Activated naive CD8-positive, alpha-beta T cell treated with anti-CD3 and anti-CD28 coated beads, Interleukin-2, amount 50 U/mL, for 24 hours (primary cell): ENCODE measurements at places on chromosomes 12 and 14.

DNA sequence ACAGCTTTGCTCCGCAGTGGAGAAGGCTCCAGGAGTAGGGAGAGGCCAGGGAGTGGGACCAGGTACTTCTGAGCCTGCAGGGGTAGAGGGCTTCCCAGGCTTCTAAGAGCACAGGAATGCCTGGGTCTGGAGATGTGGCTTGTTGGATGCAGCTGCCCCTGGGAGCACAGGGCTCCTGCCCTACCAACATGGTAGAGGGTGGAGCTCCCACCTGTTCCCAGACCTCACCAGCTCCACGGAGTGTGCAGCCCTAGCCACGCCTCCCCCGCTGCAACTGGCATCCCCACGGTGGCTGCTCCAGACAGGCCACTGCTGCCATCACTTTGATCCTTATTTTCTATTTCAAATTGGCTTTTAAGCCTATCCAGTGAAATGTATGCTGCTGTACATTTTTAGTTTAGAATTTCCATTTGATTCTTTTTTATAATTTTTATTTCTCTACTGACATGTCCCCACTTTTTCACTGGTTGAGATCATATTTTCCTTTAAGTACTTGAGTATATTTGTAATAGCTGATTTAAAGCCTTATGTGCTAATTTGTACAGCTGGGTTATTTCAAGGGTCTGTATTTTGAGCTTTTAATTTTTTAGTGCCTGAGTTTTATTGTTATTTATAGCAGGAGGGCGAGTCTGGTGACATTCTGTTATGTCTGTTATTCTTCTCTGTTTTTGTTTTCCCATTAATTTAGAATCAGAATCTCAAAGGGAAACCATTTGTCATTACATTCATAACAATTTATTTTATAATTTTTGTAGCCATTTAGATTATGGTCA is 78.0 kb downstream of the DERA start:
- no peak for DNase-seq

- no peak for DNase-seq
Observed at GRCh38 chr14:54483846-54484245, 4.9 kb downstream of the GMFB start.

DNA sequence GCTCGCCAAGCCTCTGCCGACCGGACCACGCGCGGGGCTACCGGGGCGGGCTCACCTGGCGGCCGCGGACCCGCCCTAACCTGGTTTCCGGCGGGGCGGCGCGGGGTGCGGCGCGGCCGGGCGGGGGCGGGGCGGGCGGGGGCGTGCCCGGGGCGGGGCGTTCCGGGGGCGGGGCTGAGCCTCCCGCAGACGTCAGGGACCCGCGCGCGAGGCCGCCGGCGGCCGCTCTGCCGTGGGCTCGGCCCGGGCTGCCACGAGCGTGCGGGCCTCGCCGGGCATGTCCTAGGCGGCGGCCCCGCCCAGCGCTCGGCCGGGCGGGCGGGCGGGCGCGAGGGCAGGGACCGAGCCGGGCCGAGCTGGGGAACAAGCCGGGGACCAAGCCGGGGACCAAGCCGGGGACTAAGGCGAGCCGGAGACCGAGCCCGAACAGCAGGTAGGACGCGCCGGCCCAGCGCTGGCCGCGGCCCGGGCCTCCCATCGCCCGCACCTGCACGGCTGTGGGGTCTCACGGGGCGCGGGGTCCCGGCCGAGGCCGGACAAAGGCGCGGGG is at the start of gene CEP170B:
CEP170B (plus strand) TSS at position 188 of the 550 bp plus-strand sequence. CDS start 3,183 bp downstream, outside the sequence.
- DNase-seq: peak; percentile 45

DNA sequence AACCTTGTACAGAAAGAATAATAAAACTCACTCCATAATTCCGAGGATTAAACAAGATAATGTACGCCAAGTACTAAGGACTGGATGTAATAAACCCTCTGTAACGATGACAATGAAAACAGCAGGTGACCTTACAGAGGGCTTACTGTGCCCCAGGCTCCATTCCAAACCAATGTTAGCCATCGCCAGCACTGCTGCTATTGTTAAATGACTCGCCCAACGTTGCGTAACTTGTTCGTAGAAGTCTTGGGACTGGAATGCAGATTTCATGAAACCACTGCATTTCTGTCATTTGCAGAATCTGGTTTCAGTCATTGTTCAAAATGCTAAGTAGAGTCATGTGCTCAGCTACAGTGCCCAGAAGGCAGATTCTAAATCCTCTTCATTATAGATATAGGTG is 728 bp upstream of the STON2 start:
- DNase-seq: peak; percentile 12

GRCh38 chr12:53048780-53049401 is 974 bp upstream of the TNS2 start:
- DNase-seq: no peak

- no peak for DNase-seq
Observed at GRCh38 chr12:91273560-91273959, 90.9 kb upstream of the DCN start.

- DNase-seq: peak; percentile 88
Observed at GRCh38 chr12:110403146-110403975, at the start of gene ANAPC7. Gene ANAPC7, minus strand, starts transcription at chr12:110403708. Its CDS starts 81 bp downstream, at chr12:110403627.
